AG10803 (cell line): ENCODE measurements at places on chromosomes 1 and 21.

DNA sequence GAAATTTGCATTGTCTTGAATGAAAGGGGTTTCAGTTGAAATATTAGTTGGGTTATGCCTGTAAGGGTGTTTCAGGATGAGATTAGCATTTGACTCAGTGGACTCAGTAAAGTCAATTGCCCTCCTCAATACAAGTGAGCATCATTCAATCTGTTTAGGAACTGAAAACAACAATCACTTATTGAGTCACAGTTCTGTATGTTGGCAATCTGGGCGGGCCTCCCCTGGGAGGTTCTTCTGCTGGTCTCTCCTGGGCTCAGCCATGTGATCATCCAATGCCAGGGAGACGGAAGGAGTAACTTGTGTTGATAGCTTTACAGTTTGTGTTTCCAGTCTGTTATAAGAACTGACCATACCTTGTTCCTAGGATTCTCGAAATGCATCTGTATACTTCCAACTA is 262.9 kb upstream of the RUNX1 start:
- no peak for DNase-seq

DNA sequence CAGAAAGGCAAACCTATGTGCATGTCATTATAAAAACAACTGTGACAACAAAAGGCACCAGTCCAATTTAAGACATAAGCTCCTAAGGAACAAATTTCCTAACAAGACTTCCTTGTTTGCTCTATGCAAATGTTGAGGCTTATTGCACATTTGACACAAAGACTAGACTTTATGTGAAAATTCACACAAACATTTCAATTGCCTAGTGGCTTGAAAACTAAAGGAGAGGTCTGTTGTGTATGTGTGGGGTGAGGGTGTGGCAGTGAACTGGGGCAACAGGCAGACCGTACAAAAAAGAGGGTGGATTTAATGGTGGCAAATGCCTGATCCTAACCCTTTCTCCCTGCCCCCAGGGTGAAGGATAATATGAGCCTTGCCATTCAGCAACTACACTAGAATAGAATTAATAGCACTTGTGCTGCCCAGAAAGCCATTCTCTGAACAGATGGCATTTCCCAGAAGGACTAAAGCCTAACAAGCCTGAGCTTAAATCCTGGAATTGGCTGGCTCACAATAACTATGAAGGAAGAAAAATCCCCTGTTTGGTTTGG is 73.9 kb downstream of the GLUL start:
- DNase-seq = no peak

DNA sequence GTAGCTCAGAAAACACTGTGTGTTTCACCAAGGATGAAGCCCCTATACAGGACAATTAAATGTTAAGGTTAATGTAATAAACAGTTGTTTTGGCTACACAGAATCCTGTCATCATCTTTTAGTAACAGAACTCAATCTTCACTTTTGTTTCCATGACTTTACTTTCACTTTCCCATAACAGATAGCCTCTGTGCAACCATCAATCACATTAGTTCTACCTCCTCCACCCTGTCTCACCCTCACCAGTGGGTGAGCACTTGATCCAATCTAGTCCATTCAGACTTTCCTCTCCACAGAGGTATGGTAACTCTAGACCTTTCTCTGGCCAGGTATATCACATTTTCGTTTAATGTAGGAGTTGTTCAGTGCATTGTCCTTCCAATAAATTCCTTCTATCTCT is 1018.5 kb downstream of the ADGRL2 start:
- no peak for DNase-seq

GRCh38 chr1:42949312-42950115 is 9.2 kb downstream of the SLC2A1 start:
- DNase-seq = no peak

GRCh38 chr21:16533692-16534407 is 804.1 kb downstream of the USP25 start:
- DNase-seq = no peak

- no peak for DNase-seq
Observed at GRCh38 chr1:200237066-200237465, 172.8 kb downstream of the ZNF281 start.

GRCh38 chr21:36917471-36918158 is 48.9 kb downstream of the HLCS start:
- peak; percentile 40 for DNase-seq

GRCh38 chr1:222631611-222632208 is 13.8 kb downstream of the MIA3 start:
- DNase-seq = peak; percentile 9

- no peak for DNase-seq
Observed at GRCh38 chr1:189662190-189662589, 815.5 kb downstream of the BRINP3 start.

DNA sequence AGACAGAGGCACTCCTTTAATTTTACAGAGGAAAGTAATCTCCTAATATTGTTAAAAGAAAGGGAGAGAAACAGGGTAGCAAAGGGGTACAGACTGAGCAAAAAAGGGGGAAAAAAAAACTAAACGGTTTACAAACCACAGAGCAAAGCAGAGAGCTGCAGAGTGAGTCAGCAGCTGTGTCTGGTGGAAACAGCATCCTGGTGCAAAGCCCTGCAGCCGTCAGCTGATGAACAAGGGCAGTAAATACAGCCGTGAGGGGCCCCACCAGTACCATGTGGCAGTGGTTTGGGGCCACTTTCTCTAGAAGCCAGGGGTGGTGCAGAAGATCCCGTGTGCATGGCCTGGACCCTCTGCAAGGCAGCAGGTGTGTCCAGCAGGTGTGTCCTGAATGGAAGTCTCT is 111.3 kb downstream of the ERG start:
- no peak for DNase-seq

DNA sequence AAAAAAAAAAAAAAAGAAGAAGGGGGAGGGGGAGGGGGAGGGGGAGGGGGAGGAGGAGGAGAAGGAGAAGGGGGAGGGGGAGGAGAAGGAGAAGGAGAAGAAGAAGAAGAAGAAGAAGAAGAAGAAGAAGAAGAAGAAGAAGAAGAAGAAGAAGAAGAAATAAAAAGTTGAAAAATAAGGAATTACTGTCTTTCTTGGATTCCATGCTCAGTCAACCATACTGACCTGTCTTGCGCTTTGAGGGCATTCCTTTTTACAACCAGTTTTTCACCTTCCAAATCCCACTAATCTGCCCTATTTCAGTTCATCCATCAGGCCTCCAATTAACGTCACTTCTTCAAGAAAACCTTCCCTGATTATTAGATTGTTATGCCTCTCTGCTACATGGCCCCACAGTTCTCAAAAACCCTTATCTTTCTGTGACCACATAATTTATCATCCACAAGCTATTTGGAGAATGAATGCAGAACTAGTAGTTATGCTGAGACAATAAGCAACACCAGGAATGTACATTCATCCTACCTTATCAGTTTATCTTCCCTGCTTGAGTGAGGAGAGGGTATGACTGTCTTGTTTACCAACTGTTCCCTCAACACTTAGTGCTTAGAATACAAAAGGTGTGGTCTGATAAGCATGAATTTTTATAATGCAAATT is 57.5 kb upstream of the GUCA2A start:
- peak; percentile 19 for DNase-seq

DNA sequence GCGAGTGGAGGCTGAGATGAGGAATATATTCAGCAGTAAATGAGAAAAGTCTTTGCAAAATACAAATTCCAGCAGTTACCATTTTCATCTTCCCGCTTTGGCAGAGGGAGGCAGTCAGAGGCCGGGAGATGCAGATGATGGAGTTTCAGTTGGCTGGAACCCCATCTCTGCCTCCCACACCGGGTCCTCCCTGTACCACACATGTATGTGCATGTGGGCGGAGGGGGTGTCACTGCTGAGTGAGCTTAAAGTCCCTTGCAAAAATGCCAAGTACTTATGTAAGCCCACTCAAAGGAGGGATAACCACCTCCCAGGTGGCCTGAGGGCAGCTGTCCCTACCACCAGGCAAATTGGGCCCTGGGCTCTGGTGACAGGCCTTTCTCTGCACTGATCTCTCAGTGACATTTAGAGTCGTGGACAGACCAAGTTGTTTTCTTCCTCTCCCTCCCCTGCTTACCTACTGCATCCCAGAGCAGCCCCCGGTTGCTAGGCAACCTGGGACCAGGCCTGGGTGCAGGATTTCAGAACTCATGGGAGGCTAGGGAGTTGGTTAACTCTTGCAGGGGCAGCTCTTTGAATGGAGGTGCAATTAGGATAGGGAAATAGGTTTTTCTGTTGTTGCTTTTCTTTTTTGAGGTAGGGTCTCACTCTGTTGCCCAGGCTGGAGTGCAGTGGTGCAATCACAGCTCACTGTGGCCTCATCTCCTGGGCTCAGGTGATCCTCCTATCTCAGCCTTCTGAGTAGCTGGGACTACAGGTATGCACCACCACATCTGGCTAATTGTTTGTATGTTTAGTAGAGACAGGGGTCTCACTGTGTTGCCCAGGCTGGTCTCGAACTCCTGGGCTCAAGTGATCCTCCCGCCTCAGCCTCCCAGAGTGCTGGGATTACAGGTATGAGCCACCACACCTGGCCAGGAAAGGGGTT is 17.1 kb upstream of the UBXN10 start:
- DNase-seq = no peak

GRCh38 chr1:7553042-7553690 is 217.9 kb upstream of the VAMP3 start:
- DNase-seq = no peak

- DNase-seq = no peak
Observed at GRCh38 chr1:59856725-59857338, 42.1 kb downstream of the HOOK1 start.
